ENCODE measurements at places on chromosomes 13 and 19. TPM values are rescaled to one million over a fixed set of nuclear protein-coding genes. Genes with fewer than 3 reads are reported as not detected.

SERPINE3 gene
- total RNA-seq: not detected

C2CD4C gene
- total RNA-seq: 0.85 TPM

OR4F17 gene
- not detected for total RNA-seq

MADCAM1 gene
- 3.1 TPM for total RNA-seq

NCR1 gene
- 0.39 TPM for total RNA-seq

AMER2 gene
- total RNA-seq: 0.08 TPM

GTF2F2 gene
- total RNA-seq: 17.4 TPM

PCCA gene
- 84.1 TPM for total RNA-seq

CCDC70 gene
- not detected for total RNA-seq

MIR17HG gene
- 3.3 TPM for total RNA-seq

SULT2A1 gene
- total RNA-seq: not detected

FUZ gene
- 7.6 TPM for total RNA-seq

RNF17 gene
- not detected for total RNA-seq

C19orf18 gene
- 0.47 TPM for total RNA-seq

PNMA8C gene
- total RNA-seq: 0.06 TPM

TMPRSS9 gene
- 0.25 TPM for total RNA-seq

RFPL4A gene
- total RNA-seq: not detected

PLK5 gene
- not detected for total RNA-seq
